Fibroblast of skin of left biceps (primary cell): ENCODE measurements at places on chromosomes 5 and 9.

DNA sequence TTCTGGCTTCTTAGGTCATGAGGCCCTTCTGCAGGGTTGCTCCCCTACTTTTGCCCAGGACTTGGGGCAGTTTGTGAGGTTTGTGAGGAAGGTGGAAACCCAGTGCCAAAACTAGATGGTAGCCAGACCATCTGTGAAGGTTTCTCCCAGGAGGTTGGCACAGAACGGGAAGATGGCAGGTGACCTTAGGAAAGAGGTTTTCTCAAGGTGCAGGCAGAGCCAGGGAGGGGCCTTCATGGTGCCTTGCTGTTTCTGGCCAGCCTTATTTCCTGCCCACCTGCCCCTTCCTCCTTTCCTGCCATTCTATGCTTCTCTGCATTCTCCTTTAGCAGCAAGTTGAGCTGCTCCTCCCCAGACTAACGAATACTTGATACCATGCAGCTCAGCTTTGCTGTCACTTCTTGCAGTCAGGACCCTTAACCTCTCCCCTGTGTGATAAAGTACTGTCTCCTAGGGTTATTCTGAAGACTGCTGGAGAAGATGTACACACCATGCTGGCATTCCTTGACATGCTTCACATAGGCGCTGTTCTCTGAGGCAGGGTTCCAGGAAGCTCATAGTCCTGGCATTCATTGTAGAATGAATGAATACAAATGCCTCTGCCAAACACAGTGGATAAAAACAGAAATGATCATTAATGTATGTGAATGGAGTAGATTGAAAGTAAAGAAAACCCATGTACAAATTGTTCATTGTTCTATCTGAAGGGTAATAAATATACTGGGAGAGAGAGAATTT is 154.3 kb downstream of the KDM4C start:
- DNase-seq: no peak

GRCh38 chr9:133874060-133874657 is 118.0 kb downstream of the VAV2 start:
- no peak for DNase-seq

DNA sequence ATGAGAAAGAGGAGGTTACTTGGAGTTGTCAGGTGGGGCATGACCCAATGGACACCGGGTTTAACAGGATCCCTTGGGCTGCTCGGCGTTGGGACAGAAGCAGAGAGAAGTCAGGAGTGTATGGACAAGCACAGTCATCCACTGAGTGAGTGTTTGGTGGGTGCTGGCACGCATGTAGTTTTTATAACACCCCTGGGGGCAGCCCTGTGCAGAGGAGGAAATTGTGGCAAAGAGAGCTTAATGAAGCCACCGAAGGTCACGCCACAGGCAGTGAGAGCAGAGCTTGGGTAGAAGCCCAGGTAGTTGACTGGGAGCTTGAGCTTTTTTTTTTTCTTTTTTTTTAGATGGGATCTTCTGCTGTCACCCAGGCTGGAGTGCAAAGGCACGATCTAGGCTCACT is 43.2 kb upstream of the IER5L start:
- DNase-seq: no peak

- no peak for DNase-seq
Observed at GRCh38 chr9:136606687-136607333, 55.9 kb upstream of the EGFL7 start.

- DNase-seq: no peak
Observed at GRCh38 chr5:40365342-40366330, 314.1 kb upstream of the PTGER4 start.

DNA sequence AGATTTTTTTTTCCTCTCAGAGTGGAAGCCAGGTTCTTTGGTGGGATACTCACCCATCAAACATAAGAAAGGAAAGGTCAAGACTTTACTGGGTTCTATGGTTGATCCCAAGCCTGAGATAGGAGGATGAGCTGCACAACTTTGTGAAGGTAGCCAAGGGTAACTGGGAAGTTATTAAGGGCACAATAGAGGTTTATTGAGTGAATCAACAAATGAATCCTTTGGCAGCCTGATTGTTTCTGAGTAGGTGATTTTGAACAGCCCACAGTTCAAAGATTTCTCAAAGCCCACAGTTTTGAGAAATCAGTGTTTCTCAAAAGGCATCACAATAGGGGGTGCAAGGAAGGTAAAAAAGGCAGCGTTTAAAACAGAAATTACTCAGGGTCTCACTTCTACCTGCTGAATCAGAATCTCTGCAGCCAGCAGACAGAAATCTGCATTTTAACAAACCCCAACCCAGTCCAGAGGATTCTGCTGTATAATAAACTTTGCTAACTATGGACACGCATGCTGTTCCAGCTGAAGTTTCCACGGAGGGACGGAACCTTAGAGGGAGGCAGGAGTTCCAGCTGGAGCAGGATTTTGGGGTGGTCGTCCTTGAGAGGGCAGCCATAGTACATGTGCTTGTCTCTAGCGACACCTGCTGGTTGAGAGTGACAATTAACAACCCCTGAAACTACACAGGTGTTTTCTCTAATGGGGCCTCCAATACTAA is 32.7 kb upstream of the FSD1L start:
- DNase-seq: no peak

- DNase-seq: no peak
Observed at GRCh38 chr9:37839496-37840461, 39.2 kb downstream of the DCAF10 start.

GRCh38 chr9:96491079-96491879 is 41.3 kb downstream of the HABP4 start:
- DNase-seq: no peak

GRCh38 chr5:73722231-73722630 is 96.2 kb downstream of the ARHGEF28 start:
- DNase-seq: no peak

DNA sequence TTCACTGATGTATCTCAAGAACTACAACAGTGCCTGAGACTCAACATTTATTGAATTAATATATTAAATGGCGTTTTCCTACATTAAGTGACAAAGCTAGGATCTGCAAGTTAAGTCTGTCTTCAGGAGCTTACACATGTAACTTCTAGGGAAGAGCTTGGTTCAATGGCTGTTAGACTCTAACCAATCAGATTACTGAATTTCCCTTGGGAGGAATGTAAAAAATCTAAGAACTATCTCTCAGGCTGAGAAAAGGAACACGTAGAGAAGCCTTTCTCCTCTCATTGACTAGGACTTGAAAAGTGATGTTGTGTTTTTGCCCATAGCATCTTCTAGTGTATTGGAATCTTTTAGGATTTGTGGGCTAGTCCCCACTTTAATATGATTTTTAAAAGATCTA is 53.6 kb downstream of the CCNH start:
- no peak for DNase-seq

DNA sequence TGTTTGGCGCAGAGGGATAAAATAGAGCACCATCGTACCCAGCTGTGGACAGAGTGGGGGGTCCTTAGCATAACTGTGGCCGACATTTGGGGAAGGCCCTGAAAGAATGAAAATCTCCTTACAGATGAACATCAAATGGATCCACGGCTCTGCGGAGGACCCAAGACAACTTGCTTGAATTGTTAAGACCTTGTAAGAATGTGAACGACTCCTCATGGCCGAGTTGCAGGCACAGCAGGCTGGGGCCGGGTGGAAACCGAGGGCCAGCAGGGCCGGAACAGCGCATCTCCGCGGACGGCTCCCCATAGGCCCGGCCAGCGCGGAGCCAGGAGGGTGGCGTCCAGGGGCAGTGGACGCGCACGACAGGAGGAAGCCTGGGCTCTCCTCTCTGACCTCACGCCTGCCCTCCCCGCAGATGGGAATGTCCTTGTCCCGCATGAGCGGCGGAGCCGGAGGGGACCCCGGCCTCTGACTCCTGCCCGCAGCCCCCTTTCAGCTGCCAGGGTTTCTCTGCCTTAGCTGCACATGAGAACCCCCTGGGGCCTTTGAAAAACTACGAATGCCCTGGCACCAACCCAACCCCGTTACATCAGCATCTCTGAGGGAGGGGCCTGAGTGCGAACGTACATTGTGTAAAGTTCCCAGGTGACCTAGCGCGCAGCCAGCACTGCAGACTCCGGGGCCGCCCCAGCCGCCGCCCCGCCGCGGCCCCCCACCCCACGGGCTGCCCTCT is 36.2 kb upstream of the PTCH1 start:
- DNase-seq: no peak

- DNase-seq: no peak
Observed at GRCh38 chr9:137371946-137372651, 50.9 kb downstream of the EXD3 start.
